ENCODE measurements at places on chromosomes 16 and 17.

- DNase-seq, result no peak
These were observed 506.2 kb upstream of the ZFHX3 start for GRCh38 chr16:73553941-73554660.

DNA sequence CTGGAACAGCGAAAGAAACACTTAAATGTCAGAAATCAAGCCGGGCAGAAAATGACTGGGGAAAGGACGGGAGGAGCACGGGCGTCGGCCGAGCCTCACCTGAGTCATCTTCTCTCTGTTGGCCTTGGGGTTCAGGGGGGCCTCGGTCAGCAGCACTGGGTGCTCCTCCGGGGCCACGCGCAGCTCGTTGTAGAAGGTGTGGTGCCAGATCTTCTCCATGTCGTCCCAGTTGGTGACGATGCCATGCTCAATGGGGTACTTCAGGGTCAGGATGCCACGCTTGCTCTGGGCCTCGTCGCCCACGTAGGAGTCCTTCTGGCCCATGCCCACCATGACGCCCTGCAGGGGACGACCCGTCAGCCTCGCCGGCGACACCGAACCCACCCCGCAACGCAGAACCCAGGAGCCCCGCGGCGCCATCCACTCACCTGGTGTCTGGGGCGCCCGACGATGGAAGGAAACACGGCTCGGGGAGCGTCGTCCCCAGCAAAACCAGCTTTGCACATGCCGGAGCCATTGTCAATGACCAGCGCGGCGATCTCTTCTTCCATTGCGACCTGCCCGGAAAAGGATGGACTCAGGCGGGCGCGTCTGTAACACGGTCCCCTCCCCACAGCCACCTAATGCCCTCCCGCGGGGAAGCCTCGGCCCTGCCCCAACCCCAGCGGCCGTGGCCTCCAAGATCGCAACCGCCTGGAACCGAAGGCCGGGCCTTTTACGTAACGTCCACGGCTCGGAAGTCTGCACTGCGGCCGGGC lies 616 bp downstream of the ACTG1 start:
- no peak for DNase-seq

DNA sequence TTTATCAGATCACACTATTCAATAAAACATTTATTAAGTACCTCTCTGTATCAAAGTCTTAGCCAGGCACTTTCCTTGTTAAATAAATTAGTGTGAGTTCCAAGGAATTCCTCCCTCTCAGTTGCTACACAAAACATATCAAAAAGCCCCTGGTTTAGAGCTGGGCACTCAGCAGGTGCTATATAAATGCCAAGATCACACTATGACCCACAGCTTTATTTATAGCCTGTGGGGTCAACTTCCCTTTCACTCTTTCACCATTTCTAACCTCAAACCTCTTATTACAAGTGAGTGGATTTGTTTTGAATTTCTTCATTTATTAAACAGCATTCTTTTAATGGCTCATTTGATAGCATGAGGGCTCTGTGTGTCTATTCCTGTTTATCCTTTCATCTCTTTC lies 112.6 kb upstream of the MPHOSPH6 start:
- no peak for DNase-seq

GRCh38 chr17:61443475-61443882 lies 8.7 kb upstream of the TBX4 start:
- no peak for DNase-seq
